ENCODE measurements at places on chromosomes 5 and 9.
A peak's percentile ranks its signal among the peaks of the same experiment; 100 is the strongest.

DNA sequence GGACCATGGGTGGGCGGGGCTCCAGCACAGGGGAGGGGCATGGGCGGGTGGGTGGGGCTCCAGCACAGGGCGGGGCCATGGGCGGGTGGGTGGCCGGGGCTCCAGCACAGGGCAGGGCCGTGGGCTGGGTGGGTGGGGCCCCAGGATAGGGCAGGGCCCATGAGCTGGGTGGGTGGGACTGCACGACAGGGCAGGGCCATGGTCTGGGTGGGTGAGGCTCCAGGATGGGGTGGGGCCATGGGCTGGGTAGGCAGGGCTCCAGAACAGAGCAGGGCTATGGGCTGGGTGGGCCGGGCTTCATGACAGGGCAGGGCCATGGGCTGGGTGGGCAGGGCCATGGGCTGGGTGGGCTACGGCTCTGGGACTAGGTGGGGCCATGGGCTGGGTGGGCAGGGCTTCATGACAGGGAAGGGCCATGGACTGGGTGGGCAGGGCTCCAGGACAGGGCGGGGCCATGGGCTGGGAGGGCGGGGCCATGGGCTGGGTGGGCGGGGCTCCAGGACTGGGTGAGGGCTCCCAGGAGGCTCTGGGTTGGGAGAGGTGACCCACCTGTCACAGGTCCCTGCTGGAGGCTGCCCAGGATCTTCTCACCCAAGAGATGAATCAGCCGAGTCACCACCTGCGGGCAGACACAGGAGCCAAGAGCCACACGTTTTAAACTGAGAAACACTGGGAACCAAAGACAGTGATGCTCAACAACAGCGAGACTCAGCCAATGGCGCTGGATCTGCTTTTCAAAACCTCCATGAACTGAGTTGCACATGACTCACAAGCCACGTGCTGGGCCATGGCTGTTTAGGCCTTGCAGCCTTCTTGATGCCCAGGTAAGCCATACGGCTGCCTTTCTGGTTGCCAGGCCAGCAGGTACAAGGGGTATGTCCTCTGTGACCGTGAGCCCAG lies 33.6 kb upstream of the NSMF start:
- peak; percentile 7 for DNase-seq

DNA sequence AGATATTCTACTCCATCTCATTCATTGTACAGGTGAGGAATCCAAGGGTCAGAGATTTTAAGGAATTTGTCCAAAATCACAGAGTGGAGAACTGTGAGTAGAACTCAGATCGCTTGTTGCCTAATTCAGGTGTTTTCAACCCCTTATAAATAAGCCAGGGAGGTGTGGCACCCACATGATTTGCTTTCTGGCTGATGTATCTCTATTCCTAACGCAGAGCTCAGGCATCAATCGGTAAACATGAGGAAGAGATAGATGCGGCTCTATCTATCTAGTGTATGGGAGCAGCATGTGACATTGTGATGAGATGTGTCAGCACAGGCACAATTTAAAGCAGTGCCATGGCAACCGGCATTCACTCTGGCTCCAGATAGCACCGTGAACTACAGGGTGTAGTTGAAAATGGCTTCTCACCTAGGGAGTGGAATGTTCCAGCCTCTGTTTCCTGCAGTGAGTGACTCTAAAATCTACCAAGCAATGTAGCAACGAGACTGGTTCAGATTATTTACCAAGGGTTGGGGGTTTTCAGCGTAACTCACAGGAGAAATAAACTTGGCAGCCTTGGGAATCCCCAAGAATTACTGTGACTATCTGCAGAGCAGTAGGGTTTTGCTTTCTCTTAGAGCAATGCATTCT lies 53.4 kb upstream of the SUB1 start:
- DNase-seq = no peak

DNA sequence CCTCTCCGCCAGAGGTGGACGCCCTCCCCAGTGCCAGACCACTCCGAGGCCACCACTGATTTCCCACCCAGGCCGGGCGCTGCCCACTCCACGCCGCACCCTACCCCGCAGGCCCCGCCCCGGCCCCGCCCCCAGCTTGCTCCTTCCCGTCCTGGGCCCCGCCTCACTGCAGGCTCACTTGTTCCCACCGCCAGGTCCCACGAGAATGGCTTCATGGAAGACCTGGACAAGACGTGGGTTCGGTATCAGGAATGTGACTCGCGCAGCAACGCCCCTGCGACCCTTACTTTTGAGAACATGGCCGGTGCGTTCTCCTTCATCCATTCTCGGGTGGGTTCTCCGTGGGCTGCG lies 6.5 kb downstream of the LRRC26 start:
- no peak for DNase-seq

GRCh38 chr9:135280666-135281065 lies 193.2 kb downstream of the OLFM1 start:
- DNase-seq = no peak

DNA sequence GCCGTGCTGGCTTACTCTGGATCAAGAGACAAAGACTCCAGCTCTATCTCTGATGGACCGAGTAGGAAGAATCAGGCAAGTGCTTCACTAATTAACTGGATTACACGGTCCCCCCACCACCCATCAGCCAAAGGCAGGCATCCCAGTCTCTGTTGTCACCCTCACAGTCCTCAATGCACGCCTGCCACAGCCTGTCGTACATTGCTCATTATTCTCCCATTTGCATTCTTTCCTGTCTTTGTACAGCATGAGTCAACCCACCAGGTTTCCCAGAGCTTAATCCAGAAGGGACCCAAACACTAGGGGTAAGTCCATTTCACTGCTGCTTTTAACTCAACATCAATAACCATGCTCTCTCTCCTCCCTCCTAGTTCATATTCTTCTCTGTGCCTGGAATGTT lies 44.4 kb downstream of the PCA3 start:
- no peak for DNase-seq

- no peak for DNase-seq
Observed at GRCh38 chr5:151647320-151647861, 39.3 kb downstream of the SPARC start.

- DNase-seq = no peak
Observed at GRCh38 chr9:77938163-77938562, 93.4 kb downstream of the GNAQ start.

DNA sequence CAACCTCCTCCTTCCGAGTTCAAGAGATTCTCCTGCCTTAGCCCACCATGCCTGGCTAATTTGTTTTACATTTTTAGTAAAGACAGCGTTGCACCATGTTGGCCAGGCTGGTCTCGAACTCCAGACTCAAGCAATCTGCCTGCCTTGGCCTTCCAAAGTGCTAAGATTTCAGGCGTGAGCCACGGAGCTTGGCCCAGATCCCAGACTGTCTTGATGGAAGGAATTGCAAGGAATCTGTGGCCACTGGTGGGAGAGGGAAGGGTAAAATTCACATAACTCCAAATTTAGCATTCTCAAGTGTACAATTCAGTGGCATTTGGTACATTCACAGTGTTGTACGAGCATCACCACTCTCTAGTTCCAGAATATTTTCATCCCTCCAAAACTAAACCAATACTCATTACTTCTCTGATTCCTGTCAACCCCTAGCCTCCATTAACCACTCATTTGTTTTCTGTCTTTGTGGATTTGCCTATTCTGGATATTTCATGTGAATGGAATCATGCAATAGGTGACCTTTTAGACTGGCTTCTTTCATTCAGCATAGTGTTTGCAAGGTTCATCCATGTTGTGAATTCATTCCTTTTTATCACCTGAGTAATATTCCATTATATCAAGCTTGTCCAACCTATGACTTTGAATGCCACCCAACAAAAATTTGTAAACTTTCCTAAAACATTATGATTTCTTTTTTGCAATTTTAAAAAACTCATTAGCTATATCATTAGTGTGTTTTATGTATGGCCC lies 8.9 kb upstream of the MYO10 start:
- no peak for DNase-seq

DNA sequence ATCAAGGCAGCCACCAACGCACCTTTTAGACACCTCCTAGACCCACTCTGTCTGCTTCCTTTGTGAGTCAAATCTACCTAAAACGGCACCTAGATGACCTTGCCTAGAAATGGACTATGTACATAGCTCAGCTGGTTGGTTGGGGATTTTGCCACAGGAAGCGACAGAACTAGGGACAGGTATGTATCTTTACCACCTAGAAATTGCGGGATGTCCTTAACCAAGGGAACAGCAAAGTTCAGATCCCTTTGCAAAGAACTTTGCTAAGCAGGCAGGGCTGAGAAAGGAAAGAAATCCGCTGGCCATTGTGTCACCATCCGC lies 2.0 kb upstream of the ENC1 start:
- no peak for DNase-seq

DNA sequence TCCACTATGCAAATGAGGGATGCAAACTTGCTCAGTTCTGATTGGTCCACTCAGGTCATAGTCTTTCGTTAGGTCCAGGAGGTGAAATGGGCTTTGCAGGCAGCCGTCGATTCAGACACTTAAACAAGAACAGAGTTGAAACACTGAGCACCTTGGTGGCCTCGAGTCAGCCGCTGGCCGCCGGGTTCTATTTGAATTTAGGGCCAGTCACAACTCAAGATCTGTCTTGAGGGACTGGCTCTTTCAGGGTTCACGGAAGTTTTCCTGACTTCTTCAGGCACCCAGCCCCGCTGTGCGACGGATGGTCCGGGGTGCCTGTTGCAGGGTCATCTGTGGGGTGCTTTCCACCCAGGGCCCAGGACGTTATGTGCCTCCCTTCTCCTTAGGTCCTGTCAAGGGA lies 412.8 kb upstream of the IRX4 start:
- DNase-seq = no peak

DNA sequence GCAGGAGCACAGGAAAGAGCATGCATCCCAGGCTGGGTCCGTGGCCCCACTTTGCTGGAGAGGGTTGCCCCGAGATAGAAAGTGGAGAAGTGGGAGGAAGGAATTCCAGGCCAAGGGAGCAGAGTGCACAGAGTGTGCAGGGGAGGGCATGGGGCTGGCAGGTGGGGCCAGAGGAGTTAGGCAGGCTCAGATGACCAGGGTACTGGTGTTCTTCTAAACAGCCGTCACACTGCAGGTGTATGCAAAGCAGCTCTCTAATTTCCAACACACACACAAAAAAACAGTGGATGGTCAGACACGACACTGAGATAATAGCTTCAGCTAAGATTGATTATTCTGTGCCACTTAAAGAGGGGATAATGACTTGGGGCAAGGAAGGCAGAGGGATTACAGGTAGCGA lies 212.2 kb downstream of the MTRR start:
- no peak for DNase-seq

DNA sequence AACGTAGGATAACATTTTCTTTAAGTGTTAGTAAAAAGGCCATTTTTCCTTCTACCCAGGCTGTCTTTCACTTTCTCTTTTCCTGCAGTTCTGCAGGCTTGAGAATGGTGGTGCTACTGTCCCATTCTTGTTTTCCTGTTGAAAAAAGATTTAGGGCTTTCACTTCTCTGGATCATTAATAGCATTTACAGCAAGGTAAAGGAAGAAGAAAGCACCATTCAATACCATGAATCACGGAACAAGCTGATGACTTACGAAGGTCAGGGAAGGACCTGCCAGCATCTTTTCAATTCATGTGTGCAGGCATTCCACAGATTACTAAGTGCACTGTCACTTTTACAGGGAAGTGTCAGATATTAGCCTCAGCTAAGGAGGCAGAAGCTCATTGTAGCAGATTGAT lies 292.8 kb downstream of the YTHDC2 start:
- no peak for DNase-seq

DNA sequence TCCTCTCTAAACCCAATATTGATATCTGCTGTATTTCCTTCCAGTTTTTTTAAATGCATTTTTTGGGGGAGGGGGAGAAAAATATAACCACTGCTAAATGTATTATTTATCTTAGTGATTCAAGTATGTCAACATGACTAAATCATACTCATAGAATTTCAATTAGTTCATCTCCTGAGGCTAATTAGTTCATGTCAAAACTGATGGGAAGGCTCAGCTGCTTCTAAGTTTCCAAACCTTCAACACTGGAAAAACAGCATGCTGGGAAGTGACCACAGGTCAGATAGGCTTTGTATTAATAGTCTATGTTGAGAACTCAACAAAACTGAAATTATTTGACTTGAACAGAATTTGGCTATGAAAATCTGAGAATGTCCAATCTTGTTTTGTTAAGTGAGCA lies 118.7 kb downstream of the TTLL11 start:
- DNase-seq = no peak

DNA sequence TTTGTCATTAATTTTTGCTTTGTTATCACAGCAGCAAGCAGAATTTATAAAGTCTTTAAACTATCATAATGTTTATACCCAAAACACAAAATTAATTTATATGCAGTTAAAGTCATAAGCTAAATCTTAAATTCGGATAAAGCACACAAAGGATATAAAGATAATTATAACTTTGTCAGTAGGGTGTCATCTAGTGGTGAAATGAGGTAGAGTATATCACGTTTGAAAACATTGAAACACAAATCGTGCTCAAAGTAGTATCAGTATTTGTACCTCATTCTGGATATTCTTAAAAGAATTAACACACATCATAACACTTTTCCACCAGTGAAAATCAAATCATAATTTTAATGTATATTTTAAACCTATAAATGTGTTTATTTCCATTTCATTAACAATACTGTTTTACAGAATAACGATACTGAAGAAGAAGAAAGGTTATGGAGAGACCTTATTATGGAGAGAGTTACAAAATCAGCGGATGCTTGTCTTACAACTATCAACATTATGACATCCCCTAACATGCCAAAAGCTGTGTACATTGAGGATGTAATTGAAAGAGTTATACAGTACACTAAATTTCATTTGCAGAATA lies 129.5 kb downstream of the NIPBL start:
- no peak for DNase-seq

- no peak for DNase-seq
Observed at GRCh38 chr9:15642369-15642962, 89.6 kb downstream of the CCDC171 start.

DNA sequence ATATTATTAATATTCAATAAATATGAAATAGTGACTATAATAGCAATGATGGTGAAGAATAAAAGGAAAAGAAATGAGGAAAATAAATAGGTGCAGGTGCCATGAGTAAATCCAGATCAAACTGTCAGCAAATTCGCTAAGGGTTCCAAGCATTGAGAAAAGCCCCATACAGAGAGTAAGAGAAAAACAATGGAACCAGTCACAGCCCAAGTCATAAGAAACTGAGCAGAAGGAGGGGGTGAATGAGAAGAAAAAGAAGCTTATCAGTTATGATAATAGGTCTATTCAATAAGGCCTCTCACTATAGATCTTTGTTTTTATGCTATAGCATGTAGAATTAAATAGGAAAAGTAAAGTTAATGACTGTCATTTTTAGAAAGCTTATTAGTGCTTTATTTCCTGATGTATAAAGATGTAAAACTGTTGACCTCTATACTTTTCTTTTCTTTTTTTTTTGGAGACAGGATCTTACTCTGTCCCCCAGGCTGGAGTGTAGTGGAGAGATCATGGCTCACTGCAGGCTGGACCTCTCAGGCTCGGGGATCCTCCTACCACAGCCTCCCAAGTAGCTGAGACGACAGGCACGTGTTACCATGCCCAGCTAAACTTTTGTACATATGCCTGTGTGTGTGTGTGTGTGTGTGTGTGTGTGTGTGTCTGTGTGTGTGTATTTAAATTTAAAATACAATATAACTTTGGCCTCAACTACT lies 72.4 kb downstream of the FYB1 start:
- DNase-seq = no peak

DNA sequence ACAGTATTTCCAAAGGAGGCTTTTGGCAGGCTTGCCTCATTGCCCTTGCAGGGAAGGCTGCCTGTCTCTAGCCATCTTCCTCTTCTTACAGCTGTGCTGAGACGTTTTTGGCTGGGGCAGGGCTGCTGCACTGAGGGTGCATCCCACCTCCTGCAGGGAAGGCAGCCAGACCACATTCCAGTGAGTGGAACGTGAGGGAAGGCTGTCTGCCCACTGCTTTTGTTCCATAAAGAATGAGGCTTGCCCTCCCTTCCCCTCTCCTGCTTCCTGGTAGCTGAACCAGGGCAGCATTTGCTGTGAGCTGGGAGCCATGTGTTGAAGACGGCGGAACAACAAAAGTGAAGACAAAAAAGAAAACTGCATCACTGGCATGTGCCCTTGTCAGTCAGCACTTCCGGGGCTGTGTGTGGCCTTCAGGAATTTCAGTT lies 16.8 kb downstream of the MGAT1 start:
- DNase-seq = no peak
